ENCODE measurements at places on chromosomes 13 and 19.

DNA sequence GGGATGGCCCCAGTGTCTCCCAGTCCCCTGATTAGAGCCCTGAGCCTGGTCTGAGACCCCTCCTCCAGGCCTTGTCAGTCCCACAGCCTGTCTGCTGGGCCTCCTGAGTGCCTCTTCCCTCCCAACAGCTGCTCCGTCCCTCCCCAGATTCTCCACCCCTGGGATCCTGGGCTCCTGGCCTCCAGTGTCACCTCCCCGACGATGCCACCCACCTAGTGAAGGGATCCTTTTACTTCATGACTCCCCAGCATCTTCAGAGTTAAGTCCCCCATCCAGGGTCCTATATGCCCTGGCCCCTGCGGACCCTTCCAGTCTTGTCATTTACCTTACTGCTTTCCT, 4.4 kb upstream of the PRX start:
- no peak for DNase-seq

DNA sequence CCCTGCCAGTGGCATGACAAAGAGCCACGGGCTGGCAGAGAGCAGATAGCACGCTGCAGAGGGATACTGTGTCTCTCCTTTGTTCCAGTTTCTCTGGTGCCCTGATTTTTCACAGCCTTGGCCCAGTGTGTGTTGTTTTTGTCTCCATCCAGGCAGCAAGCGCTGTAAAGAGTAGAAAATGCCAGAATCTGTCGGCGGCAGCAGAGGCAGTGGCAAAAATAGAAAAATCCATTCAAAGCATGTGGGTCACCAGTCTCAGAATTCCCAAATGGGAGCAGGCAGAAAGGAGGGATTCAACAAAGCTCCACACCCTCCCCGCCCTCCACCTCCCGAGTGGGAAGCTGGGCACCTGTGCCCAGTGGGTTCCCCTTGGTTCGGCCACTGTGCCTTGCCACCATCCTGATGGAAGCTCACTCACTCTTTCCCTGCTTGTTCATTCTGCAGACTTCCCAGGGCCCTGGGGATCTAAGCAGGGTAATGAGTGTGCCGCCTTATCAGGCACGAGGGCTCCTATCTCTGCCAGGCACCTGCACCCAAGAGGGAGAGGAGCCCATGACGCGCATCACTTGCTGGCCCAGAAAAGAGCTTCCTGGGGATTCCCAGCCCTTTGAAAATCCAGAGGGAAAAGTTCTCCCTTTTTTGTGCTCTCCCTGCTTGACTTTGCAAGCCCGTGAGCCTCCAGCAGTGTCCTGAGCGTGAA, 416.9 kb downstream of the IRS2 start:
- no peak for DNase-seq

DNA sequence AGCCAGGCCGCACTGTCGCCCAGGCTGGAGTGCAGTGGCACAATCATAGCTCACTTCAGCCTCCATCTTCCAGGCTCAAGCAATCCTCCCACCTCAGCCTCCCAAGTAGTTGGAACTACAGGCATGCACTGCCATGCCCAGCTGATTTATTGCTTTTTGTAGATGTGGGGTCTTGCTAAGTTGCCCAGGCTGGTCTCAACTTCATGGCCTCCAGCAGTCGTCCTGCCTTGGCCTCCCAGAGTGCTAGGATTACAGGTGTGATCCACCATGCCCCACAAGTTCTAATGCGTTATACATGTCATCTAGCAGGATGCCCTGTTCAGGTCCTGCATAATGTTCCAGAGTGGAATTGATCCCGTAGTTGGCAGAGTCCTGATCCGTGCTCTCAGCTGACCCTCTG, 4.6 kb downstream of the C19orf53 start:
- no peak for DNase-seq

GRCh38 chr13:89061821-89062220, 1390.7 kb downstream of the SLITRK5 start:
- DNase-seq = no peak

DNA sequence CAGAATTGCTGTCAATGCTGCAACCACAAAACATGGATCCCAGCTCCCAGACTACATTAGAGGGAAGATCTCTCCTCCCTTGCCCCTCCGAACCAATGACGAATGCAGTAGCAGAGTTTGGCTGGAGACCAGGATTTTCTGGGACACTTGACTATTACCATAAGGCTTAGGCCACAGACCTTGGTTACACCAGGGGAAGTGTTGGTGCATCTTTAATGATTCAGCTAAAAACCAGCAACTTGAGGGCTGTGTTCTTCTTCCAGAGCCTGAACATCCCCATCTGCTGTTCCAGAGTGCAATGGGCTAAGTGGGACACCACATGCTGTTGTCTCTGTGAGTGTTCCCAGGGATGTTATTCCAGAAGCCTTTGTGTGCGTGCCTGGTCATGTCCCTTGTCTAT, 528.2 kb downstream of the LMO7 start:
- no peak for DNase-seq

DNA sequence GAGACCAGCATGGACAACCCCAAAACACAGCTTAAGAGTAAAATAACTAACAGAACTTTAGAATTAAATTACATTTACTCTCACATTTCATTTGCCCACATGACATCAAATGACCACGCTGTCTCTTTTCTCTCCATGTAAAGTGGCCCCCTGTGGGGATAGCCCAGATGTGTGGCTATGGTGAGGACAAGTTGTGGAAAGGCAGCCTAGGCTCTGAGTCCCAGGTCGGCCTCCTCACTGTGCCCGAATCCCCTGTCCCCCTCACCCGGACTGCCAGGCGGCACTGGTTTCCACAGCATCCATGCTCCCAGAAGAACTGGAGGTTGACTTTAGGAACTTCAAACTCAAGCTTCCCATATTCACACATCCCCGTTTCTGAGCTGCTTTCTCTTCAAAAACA, 111.8 kb upstream of the UQCRFS1 start:
- DNase-seq = no peak

- DNase-seq = no peak
These were observed 217.1 kb downstream of the ENOX1 start for GRCh38 chr13:43569658-43570057.

GRCh38 chr19:36003284-36003683, 5.3 kb downstream of the SYNE4 start:
- DNase-seq = no peak

- no peak for DNase-seq
These were observed 154.6 kb downstream of the FLT1 start for GRCh38 chr13:28340272-28340793.

GRCh38 chr13:101939370-101939769, 462.5 kb downstream of the FGF14 start:
- DNase-seq = no peak

- no peak for DNase-seq
These were observed 27.5 kb downstream of the DPRX start for GRCh38 chr19:53659292-53659691.

- DNase-seq = no peak
These were observed 92.5 kb upstream of the KL start for GRCh38 chr13:32923725-32924124.

- no peak for DNase-seq
These were observed 25.0 kb downstream of the ATP8B3 start for GRCh38 chr19:1787116-1787515.

GRCh38 chr19:22935151-22935550, 67.8 kb downstream of the ZNF728 start:
- DNase-seq = no peak

- no peak for DNase-seq
These were observed 2.1 kb upstream of the ADPRHL1 start for GRCh38 chr13:113455384-113455783.

GRCh38 chr13:95298971-95299621, 2.2 kb downstream of the ABCC4 start:
- DNase-seq = no peak

GRCh38 chr19:36331353-36332228, 47.4 kb downstream of the ZFP14 start:
- DNase-seq = peak; percentile 76

GRCh38 chr19:3593156-3593555, 7.9 kb downstream of the GIPC3 start:
- DNase-seq = no peak

DNA sequence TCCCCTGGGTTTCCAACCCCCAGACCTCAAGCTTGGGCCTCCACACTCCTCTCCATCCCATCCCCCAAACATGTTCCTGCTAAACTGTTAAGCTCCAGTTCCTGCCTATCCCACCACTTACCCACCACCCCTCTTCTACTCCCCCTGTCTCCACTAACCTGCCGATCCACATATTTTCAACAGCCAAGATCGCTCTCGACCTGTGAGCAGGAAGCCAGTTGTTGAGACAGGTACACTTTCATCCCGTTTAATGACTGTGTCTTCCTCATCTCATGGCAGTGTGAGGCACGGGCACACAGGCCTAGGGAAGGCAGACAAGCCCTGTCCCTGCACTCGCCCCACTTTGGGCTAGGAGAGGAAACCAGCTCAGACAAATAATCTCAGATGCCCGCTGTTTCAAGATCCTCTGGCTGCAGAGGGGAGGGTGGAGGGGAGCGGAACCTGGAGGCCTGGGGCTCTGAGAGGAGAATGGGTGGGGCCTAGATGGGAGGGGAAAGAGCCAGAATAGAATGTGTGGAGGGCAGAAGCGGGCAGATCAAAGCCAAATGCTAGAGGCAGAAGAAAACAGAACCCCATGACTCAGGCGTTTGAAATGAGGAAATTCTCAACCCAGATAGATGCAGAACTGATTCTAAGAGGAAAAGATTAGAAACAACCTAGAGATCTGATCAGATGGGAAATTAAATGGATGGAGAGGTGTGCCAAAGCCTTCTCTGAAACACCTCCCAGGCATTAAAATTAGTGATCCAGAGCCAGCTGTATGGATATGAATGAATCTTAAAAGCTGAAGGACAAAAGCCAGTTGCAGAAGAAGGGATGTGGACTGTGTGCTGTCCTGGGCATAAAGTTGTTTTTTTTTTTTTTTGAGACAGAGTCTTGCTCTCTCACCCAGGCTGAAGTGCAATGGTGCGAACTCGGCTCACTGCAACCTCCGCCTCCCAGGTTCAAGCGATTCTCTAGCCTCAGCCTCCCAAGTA, 16.9 kb upstream of the CYP2S1 start:
- peak; percentile 55 for DNase-seq

DNA sequence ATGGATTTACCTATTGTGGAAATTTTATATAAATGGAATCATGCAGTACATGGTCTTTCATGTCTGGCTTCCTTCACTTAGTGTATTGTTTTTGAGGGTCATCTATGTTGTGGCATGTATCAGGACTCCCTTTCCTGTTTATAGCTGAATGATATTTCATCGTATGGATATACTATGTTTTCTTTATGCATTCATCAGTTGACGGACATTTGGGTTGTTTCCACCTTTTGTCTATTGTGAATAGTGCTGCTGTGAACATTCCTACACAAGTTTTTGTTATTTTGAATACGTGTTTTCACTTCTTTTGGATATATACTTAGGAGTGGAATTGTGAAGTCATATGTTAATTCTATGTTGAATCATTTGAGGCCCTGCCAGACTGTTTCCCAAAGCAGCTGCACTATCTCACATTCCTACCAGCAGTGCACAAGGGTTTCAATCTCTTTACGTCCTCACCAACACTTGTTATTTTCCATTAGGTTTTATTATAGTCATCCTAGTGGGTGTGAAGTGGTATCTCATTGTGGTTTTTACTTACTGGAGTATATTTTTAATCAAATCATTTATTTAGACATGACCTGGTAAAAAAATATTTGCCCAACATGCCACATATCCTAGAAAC, 262.7 kb downstream of the DLEU7 start:
- no peak for DNase-seq

DNA sequence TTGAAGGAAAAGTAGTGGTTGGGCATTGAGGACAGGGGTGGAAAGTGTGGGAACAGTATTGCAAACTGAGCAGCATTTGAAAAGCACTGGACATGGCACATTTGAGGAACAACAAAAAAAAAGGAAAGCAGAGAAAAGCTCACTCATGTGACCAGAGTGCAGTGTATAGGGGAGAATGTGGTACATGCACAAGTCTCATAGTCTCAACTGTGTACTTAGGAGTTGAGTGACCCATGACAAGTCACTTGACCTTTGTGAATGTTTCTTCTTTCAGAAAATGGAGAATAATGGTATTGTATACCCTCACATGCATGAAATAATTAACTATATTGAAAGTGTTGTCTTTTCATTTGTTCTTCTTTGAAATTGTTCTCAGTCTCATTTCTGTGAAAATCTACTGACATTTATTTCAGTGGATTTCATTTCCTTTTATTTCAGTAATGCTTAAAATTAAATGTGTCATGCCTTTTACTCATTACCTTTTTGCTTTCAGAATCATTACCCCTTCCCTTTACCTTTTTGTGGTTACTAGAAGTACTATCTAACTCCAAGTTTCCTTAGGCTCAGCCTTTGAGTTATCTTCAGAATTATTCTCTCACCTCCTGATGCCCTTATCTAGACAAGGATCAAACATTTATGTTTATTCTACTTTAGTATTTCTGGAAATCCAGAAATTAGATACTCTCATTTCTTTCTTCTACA, 79.1 kb upstream of the MLNR start:
- DNase-seq = no peak

DNA sequence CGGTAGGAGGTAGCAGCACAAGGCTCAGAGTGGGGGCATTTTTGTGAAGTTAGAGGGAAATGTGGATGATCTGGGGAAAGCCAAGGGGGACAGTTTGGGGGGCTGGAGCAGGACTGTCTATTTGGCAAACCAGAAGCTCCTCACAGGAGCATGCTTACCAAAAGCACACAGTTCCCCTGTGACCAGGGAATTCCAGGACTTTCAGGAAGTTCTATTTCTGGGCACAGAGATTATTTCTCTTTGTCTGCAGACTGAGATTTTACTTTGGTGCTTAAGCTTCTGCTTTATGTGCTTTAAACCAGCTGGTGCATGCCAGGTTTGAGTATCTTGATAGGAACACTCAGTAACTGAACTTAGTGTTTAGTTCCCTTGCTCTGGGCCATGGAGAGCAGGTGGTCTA, 525.3 kb downstream of the DIAPH3 start:
- no peak for DNase-seq

GRCh38 chr13:47853236-47853635, 147.8 kb downstream of the SUCLA2 start:
- DNase-seq = no peak

DNA sequence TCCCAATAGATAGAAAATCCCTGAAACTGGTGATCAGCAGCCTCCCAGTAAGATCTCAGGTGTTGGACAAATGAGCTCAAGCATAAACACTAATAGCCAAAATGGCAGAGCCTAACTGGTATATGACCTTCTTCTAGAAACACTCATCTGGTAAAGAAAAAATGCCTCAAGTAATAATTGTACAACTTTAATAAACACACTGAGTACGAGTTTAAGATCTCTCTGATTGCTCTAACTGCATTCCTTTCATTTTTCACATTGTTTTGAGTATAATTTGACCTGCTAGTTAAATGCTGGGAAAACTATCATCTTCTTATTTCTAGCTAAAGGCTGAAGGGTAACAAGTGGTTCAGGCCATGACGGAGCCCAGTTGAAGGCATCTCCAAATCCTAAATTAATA, 2009.5 kb upstream of the PCDH20 start:
- no peak for DNase-seq

GRCh38 chr13:36343766-36344165, 2.4 kb downstream of the SPART start:
- no peak for DNase-seq

DNA sequence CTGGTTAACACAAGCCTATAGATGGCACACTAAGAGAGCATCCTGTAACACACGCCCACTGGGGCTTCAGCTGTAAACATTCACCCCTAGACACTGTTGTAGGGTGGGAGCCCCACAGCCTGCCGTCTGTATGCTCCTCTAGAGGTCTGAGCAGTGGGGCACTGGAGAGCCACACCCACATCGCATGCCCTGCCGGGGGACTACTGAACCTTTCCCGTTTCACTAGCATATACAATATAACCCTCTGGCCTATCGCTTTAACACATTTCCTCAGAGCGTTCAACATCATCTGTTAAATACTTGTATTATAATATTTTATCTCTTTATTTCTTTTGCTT, 73.4 kb downstream of the PCDH9 start:
- DNase-seq = no peak

All from CD4-positive, alpha-beta T cell treated with Interleukin-2 at 100 ng/mL for 4 hours (primary cell).